ENCODE measurements at places on chromosomes 3 and 15.

- peak; percentile 81 for DNase-seq
Measured at GRCh38 chr3:45986303-45986982, 9.2 kb downstream of the FYCO1 start.

- peak; percentile 94 for DNase-seq
Measured at GRCh38 chr3:149224736-149225594, 3.3 kb upstream of the CP start.

DNA sequence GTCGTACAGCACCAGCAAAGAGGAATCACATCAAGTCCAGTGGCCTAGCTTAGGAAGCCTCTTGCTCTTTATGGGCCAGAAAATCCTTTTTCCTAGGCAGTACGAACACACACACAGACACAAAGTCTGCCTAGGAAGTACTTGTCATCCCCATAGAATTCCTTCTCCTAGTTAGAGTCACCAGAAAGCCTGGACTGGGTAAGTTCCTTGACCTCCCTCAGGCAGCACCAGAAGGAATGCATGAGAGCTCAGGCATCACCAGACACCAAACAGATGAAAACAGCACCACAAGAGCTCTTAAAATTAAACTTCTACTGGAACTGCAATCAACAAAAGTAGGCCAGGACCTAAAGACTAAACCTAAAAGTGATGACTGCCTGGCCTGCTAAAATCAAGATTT lies 192.9 kb upstream of the CCDC54 start:
- DNase-seq = no peak

DNA sequence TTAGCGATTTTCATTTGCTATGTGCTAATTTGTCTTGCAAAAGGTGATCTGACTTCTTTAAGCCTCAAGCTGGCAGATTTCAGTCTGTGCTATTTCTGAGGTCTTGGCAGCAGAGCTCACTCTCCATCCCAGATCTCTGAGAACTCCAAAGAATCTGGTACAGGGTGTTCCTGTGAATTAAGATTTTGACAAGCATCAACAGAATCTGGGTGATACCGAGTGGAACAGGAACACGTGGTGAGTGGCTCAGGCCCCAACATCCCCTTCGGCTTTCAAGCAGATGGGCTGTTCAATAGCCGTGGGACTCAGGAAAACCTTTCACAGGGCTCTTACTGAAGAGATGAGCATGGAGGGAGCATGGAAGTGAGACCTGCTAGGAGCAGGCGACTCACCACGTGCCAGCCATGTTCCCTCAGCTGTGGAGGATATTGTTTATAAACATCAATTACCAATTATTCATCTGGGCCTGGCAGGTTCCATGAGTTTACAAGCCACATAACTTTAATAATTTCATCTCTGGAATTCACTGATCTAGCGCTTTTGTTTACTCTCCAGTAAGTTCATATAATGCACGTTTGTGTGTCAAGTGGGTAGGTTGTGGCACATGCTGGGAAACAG lies 103.4 kb upstream of the SELENOK start:
- no peak for DNase-seq

DNA sequence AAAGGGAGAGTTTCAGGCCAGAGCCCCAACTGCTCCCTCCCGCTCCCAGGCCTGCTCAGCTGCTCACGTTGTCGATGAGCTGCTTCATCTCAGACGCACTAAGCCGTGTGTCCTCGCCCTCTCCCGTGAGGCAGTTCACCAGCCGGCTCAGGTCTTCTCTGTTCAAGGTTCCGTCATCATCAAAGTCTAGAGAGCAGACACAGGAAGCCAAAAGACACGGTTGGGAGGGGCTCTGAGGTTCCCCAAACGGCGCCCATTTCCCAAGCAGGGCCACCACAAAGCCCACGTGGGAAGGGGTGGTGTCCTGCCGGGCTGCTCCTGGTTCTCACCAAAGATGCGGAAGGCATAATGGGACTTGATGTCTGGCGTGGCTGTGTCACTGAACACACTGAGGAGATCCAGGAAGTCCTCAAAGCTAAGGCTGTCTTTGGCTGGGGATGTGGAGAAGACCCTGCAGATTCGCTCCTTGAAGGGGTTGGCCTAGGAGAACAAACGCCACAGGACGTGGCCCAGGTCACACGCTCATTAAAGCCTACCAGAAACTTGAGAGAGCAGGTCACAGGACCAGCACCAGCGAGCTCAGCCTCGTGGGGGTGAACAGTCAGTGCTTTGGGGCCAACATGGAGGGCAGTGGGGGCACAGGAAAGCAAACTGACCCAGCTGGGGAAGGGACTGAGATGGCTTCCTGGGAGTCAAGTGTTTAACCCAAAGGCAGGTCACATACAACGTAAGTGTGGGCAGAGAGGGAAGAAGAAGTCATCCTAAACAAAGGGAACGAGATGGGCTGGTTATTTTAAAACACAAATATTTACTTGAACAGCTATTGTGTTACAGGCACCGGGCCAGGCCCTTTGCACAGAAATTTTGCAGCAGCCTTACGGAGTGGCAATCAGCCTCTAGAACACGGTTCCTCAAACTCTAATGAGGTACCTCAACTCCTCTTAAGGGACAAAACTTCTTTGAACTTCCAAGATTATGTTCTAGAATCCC lies 2.4 kb downstream of the CIB1 start:
- no peak for DNase-seq

GRCh38 chr3:15556512-15556911 lies 35.0 kb upstream of the COLQ start:
- DNase-seq = no peak

DNA sequence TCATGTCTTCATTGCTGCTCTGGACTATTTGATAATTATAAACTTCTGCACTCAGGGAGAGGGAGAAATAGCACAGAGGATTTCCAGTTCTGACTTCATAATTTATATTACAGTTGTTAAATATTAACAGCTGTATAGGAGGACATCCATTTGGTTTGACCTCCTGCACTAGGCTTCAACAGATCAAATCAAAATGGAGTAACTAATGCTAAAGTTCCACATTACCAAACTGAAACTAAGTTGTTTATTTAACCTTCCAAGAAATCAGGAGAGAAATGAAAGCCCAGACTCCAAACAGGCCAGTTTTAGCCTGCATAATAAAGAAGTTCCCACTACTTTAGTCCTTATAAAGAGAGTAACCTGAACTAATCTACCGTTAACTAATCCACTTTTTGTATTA lies 4.6 kb downstream of the PLSCR2 start:
- no peak for DNase-seq
